NCI-H446 (cell line): ENCODE measurements at places on chromosomes 11 and 22.

- no peak for DNase-seq
Measured at GRCh38 chr11:68542617-68543016, 82.1 kb downstream of the PPP6R3 start.

- DNase-seq, result no peak
Measured at GRCh38 chr22:49950396-49950994, 10.1 kb upstream of the PIM3 start.

DNA sequence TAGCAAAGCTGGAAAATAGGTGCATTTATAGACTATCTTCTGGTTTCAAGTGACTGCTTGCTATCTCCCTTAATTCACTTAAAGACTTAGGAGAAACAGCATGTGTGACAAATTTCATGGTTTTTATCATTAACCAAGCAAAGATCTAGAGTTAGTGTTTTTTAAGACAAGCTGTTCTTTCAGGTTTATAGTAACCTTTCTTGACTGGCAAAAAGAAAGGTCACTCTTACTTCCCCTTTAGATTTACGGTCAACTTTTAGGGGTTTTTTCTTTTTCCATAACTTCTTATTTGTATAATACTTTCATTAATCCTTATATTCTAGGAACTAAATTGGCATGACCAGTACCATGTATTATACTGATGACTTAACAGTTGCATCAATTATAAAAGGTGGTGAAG lies 46.6 kb downstream of the KDM2A start:
- DNase-seq, result no peak

DNA sequence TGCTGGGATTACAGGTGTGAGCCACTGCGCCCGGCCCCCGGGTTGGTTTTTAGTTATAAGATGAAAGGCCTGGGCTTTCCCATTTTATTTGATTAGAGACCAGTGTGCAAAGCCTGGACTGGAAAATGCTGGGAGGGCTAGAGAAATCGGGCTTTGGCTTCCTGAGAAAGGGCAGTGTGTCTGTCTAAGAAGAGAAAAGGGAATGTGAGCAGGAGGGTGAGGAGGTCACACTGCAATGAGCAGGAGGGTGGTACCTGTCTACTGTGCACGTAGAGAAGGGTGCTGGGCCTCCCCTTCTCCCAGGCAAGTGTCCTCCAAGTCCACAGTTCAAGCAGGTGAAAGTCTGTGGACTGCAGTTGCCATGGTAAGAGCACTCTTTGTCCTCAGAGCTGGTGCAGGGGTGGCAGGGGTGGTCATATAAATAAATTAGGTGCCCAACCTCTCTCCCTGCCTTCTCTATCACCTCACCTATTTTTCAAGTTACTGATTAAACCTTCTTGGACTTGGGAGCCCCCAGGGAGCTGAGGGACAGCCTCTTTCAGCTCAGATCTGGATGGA lies 30.8 kb downstream of the SLC5A1 start:
- no peak for DNase-seq

GRCh38 chr22:39727541-39727940 lies 157.0 kb downstream of the CACNA1I start:
- no peak for DNase-seq

DNA sequence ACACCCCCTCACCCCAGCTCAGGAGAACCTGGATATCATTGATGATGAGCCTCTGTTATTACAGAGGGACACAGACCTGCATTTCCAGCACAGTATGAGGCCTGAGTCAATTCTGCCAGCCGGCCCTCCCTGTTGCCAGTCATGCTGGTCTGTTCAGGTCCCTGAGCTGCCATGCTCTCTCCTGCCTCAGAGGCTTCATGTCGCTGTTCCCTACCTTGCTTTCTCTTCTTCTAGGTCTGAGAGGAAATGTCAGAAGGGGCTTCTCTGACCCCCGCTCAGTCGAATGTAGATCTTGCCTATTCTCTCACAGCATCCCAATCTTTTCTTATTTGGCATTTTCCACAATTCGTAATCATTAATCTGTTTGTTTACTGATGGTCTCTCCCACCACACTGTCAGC lies 21.8 kb upstream of the ABCC8 start:
- peak; percentile 14 for DNase-seq

DNA sequence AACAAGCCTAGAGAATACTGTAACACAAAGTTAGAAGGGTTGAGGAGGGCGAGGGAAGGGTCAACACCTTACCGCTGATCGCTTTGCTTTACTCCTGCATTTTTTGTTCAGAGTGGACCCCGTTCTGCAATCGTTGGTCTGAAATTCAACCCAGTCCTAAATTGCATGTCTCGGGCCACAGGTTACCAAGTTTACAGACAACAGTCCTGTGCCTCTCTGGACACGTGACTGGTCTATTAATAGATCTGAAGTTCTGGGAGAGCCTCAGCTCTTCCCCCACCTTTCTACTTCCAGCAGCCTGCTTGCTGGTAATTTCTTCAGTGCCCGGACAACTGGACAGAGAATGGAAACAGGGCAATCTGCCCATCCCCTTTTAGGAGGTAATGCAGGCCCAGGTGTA lies 74.2 kb downstream of the STIM1 start:
- no peak for DNase-seq

GRCh38 chr11:119729581-119729927 lies 554 bp upstream of the NECTIN1 start:
- no peak for DNase-seq

GRCh38 chr11:132504501-132505041 lies 1027.7 kb downstream of the OPCML start:
- DNase-seq, result no peak

DNA sequence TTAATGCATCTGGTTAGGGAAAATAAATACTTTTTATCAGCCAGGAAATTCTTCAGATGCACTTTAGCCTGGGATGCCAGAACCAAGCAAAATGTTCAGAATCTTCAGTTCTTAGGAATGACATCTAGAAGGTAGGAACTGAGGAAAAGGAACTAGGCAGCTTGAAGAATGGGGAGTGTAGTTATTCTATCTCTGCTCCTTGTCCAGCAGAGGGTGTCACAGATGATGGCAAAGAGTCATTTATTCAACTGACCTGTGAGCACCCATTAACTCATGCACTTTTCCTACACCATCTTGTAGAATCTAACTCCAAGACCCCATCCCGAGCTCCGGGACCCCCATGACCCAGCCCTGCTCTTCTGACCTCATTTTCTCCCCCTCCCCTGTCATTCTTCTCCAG lies 122.1 kb upstream of the ISX start:
- no peak for DNase-seq

DNA sequence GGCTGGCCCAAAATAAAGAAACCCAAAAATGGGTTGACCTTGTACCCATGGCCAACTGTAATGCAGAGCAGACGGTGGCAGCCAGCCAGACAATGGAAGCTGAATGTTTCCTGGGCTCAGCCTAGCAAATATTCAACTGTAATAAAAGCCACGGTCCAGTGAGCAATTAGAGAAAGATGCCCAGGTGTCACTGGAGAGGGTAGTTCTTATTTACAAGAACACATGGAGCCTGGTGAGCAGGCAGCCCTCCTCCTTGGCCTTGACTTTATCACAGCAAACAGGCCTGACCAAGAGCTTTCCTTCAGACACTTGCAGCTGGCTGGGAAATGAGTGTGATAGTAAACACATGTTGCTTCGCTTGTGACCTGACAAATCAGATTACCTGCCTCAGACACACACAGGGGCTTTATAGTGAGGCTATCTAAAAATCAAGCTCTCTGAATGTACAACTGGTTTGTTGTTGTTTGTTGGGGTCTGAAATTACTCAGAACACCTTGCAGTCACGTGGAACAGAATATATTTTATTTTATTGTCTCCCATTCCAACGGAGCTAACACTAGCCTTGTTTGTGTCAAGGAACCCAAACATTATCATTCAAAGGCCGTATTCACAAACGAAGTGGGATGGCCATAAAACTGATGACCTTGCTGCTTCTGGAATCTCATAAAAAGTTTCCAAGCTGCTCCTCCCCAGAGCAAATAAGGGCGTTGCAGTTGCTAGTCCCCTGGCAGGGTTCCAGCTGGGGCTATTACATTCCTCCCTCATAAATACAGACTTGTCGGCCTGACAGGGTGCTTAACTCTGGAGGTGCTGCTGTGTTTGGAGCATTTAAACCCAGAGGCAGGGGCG lies 161.1 kb downstream of the BBOX1 start:
- peak; percentile 77 for DNase-seq

- DNase-seq, result no peak
Measured at GRCh38 chr22:43256976-43257545, 70.1 kb upstream of the TTLL12 start.

GRCh38 chr11:44687388-44687787 lies 39.4 kb upstream of the TSPAN18 start:
- no peak for DNase-seq

DNA sequence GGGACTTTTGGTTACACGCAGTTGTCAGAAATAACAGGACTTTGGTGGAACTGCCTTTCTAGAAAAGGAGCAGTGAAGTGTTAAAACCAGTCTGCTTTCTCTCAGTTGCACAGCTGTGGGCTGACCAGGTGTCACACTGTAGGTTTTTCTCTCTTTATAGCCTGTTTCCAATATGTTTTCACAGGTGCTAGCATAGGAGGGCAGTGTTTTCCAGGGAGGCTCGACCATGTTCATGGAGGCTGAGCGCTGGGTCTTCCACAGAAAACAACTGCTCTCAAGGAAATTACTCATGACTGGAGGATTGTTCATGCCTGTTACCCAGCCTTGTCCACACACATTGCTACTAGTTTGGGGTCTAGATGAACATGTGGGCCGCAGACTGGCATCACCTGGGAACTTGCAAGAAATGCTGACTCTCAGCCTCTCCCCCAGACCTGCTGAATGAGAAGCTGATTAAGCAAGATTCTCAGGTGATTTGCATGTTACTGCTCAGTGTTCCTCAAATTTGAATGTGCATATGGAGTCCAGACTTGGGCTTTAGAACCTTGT lies 157.7 kb downstream of the MAML2 start:
- DNase-seq, result no peak

DNA sequence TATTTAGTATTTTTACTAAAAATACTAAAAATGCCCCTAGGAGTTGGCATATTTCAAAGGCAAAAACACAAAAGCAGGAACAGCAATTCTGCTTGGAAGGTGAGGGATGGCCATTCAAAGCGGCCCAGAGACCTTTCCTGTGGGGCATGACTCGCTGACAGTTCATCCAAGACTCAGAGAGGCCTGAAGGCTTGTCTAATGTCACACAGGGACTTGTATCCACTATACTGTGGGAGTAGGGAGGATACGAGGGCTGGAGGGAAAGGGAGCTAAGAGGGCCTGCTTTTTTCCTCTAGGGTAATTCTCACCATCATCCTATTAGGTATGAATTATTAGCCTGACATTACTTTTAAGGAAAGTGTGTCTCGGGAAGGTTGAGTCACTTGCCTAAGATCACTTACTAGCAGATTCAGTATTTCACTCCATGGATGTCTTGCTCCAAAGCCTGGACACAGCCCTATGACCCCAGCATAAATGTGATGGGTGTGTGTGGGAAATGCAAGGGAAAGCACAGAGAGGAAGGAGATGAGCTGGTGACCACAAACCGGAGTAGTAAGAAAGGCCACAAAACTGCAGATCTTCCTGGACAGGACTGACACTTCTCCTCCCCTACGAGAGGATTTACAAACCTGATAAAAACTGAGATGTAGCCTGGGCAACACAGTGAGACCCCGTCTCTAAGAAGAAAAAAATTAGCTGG lies 16.7 kb upstream of the UCP3 start:
- DNase-seq, result no peak

DNA sequence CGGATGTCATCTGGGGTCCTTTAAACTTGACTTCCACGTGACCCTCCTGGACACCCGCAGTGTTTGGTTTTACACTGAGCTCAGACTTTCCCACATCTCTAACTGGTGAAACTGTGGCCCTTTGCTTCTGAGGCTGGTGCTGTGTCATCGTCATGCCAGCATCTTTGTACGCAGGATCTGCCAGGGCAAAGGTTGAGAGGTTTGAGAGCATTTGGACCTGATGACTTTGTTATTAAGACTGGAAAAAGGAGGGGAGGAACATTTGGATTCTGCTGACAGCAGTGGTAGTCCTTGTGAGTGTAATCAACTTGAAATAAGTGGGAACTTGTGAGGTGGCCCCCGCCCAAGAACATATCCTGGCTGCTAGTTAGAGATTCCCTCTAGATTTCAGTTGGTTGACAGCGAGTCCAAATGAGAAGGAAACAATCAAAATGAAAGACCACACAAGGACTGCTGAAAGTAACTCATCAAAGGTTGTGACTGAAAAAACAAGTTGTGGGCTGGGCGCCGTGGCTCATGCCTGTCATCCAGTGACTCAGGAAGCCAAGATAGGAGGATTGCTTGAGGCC lies 102.5 kb downstream of the KIAA1671 start:
- no peak for DNase-seq

DNA sequence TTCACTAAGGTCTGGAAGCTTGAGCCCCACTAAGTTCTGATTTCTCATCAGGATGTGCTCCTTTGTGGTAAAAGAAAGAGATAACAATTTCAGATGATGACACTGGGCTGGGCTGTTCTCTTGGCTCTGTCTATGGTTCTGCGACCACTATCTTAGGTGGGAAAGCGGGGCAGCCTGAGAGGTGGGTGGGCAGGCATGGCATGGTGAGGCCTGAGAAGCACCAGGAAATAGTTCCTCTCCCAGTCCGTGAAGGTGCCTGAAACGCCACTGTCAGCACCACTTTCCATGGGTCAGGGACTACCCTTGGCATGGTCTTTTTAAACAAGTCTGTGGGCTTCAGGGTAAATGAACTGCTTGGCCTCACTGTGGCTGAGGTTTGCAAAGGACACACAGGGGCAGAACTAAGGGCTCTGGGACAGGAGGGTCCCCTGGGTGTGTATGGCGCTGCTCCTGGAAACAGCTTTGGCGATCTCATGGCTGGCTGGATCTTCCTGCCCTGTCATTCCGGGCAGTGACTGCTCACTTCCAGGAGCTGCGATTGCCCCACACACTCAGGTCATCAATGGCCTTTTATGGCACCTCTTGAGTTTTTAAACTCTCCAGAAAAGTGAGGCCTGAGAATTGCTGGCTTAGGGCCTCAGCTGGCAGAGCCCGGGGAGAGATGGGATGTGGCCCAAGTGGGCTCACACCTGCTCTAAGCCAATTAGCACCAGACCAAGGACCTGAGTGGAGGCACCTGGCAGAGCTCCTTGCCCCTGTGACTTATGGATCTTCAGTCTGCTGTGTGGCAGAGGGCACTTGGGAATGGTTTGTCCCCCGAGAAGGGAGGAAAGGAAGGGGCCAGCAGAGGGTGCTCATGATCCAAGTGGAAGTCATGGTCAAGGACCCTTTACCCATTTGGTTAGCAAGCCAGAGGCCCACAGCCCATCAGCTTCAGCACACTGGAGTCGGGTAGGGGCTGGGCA lies 55.6 kb upstream of the LYVE1 start:
- DNase-seq, result peak; percentile 9

- DNase-seq, result peak; percentile 22
Measured at GRCh38 chr22:26610072-26610958, 7.5 kb downstream of the CRYBB1 start.

- DNase-seq, result no peak
Measured at GRCh38 chr11:66334605-66335442, 1.4 kb downstream of the RIN1 start.

- no peak for DNase-seq
Measured at GRCh38 chr11:120136356-120136755, 1.6 kb downstream of the TRIM29 start.

DNA sequence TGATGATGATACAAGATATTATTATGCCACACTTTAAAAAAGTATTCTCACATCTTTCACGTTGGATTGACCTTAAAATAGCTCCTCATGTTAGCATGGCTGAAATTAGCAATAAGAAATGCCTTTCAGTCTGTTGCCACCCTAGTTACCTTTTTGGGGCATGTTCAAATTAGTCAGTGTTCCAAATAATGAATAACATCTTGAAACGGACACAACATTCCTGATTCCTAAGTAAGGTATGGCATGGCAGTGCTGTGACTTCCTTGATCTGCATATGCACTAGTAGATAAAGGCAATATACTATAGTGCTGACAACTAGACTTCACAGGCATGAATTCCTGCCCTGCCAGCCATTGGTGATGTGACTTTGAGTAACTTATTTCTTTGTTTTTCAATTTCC lies 914.5 kb downstream of the METTL15 start:
- DNase-seq, result no peak

- DNase-seq, result no peak
Measured at GRCh38 chr22:37121887-37122591, 12.5 kb upstream of the TMPRSS6 start.
